ENCODE measurements at places on chromosomes 1 and 21. TPM values are rescaled to one million over a fixed set of nuclear protein-coding genes. Genes with fewer than 3 reads are reported as not detected.

GRCh38 chr1:20371883-20372282 is 81.2 kb downstream of the VWA5B1 start:
- no peak overlapping the region for H3K4me3 ChIP-seq
- no peak overlapping the region for H3K27ac ChIP-seq
- H3K27me3 ChIP-seq, result no peaks in the 10 kb centered on the region
- DNase-seq, result no peak

Gene JAM2
- 20.1 TPM for total RNA-seq

Gene GSTM1
- 63.8 TPM for total RNA-seq

GRCh38 chr1:230849451-230850224 is 18.7 kb downstream of the C1orf198 start:
- peak; percentile 90 for DNase-seq
- H3K4me1 ChIP-seq, result peaks cover 14% of the 10 kb centered on the region
- H3K4me3 ChIP-seq, result no peak overlapping the region
- H3K27ac ChIP-seq, result peak overlapping the region; percentile 88
- H3K27me3 ChIP-seq, result no peaks in the 10 kb centered on the region

DNA sequence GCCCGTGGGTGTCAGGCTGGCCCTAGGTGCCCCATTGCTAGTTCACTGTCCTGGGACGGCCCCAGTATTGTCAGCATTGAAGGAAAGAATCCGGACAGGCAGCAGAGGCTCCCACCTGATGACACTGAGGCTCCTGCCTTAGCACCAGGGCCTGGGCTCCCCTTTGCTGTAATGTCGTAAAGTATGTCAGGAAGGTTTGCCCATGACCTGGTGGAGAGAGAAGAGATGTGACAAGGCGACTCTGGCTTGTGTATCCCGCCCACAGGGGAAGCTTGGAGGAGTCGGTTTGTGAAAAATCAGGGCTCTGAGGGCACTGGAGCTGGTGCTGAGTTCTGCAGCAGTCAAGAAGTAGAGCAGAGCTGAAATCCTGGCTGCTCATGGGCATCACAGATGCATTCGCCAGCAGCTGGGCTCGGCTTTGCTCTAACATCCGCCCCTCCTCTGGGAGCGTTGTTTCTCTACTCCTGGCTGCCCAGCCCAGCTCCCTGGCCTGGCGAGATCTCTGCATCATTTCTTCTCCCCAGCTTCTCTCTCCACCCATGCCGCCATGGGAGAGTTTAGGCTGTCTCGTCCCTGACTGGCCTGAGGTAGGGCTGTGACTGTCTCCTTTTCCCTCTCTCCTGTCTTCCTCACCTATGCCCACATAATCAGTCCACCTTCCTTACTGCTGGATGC is 74.1 kb downstream of the ADARB1 start:
- no peaks in the 10 kb centered on the region for H3K4me1 ChIP-seq
- peak; percentile 44 for DNase-seq
- no peaks in the 10 kb centered on the region for H3K36me3 ChIP-seq
- H3K4me3 ChIP-seq, result no peak overlapping the region
- no peak overlapping the region for H3K27ac ChIP-seq
- no peaks in the 10 kb centered on the region for H3K27me3 ChIP-seq

DNA sequence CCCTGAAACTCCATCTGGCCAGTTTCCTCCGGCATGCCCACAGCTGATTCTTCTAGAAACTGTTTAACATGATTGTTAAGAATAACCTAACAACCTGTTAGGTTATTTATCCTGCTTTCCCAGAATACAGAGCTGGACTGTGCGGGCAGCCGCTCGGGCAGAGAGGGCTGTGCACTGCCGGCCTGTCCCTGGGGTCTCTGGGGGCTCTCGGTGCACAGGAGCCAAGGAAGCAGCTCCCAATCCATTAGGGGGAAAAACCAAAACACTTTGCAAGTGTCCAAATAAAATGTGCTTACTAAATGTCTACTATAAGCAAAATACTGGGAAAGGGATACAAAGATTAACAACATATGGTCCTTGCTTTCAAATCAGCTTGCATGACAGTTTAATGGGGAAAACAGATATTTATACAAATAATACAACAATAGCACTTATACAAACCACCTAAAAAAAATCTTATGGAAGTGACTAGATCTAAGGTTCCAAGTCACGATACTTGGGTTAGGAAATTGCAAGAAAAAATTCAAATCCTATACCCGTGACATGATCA is 50.7 kb downstream of the HLCS start:
- H3K27me3 ChIP-seq, result no peaks in the 10 kb centered on the region
- no peak overlapping the region for H3K4me3 ChIP-seq
- no peak for DNase-seq
- H3K4me1 ChIP-seq, result peaks cover 2% of the 10 kb centered on the region

DNA sequence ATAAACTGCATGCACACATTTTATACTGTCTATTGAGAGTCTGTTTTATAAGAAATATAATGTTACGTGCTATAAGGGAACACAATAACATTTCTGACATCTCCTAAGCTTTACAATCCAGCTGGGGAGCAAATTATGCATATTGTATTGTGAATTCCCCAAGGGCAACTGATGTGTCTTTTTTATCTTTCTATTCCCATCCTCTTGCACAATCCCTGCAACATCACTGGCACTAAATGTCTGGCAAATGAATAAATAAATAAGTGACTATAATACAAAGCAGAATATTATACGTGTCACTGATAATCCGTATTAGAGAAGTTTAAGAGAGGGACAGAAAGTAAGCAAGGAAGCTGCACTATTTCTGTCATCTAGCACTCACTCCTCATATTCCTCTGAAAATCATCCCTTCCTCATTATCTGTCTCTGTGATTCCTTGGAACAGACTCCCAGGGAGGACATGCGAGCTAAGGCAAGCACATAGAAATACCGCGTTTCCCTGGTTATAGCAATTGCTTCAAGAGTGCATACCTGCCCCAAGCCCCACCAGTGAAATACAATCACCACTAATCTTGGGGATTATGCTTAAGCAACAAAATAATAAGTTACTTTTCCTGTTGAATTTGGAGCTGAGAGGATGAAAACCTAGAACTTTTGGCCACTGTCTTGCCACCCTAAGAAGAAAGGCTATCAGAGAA is 205.4 kb downstream of the SMYD3 start:
- H3K4me1 ChIP-seq, result no peaks in the 10 kb centered on the region
- H3K27ac ChIP-seq, result no peak overlapping the region
- no peaks in the 10 kb centered on the region for H3K36me3 ChIP-seq
- no peak overlapping the region for H3K4me3 ChIP-seq

Data from aorta (tissue), 5 donors.